M059J (cell line): ENCODE measurements at places on chromosomes 7 and 10. TPM values are rescaled to one million over a fixed set of nuclear protein-coding genes. Genes with fewer than 3 reads are reported as not detected.

Gene ATG9B
- not detected in 2 replicates for total RNA-seq

Gene SPDYE9
- total RNA-seq: not detected in 2 replicates

- DNase-seq: no peak
Observed at GRCh38 chr10:110192552-110192951, 14.9 kb upstream of the MXI1 start.

GRCh38 chr7:107563081-107563774 is 492 bp downstream of the COG5 start:
- peak; percentile 61 for DNase-seq
